ENCODE measurements at places on chromosomes 4 and X. TPM values are rescaled to one million over a fixed set of nuclear protein-coding genes. Genes with fewer than 3 reads are reported as not detected.

DNA sequence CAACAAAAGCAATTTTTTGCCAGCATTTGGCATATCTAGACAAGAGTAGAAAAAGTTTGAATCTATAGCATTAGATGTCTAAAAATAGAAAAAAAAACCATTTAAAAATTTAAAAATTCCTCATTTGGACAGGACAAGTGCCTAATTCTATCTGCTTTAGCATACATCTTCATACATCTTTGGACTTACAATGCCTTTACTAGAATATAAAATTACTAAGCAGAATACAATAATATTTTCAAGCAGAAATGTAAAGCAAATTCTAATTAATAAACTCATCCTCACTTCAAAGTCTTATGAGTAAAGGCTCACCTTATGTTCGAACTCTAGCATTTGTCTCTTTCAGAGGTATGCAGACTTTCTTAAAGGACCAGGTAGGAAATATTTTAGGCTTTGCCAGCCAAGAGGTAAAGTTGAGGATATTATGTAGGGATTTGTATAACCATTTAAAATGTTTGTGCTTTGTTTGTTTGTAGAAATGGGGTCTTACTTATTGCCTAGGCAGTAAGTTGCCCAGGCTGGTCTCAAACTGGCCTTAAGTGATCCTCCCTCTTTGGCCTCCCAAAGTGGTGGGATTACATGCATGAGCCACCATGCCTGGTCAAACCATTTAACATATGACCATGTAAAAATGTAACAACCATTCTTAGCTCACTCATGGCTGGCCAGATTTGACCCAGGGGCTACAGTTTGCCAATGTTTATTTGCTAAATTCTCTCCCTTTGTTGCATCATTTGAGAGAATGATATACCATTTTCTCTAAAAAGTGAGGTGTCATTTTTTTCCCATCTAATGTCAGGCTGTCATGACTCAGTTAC, 29.1 kb downstream of the UGDH start:
- no peak for DNase-seq

Gene NDP
- 4.8 TPM for total RNA-seq

DNA sequence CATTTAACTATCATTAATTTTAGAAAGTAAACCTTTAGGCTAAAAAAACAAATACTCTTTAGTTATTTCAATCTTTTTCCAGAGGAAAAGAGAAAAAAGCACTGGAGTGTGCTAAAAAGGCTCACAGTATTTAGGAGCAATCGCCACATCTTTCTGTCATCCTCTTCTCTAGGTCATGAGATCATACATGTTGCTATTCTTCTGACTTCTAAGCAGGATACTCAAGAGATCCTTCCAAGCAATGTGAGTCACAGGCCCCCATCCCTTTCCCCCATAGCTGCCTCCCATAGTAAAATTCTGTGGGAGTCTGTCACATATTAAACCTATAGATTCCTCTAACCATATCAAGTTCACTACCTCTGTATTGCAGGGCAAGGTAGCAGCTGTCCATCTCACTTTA, 7.7 kb downstream of the EDNRA start:
- no peak for DNase-seq

Gene RRH
- total RNA-seq: not detected

DNA sequence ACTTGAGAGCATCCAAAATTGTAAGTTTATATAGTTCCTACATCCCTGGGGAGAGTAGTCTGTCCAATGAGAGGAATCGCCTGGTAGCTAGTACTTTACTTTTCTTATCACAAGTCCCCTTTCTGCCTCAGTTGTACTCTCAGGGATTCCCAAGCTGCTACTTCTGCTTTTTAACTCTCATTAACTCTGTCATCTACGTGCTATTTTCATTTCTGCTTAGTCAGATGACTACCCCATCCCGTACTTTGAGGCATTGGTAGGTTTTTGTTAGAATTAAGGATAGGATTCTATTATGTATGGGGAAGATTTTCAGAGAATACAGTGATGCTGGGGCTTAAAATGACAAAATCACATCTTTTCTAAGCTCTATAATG, 24.7 kb downstream of the RBPJ start:
- DNase-seq: no peak

Gene NKX3-2
- total RNA-seq: 0.96 TPM

DNA sequence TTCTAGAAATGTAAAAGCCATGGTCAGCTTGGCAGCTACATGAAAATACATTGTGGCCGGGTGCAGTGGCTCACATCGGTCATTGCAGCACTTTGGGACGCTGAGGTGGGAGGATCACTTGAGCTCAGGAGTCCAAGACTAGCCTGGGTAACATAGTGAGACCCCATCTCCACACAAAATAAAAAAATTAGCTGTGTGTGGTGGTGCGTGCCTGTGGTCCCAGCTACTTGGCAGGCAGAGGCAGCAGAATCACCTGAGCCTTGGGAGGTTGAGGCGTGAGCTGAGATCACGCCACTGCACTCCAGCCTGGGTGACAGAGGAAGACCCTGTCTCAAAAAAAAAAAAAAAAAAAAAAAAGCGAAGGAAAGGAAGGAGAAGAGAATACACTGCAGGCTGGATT, 29.0 kb downstream of the RNF212 start:
- no peak for DNase-seq

DNA sequence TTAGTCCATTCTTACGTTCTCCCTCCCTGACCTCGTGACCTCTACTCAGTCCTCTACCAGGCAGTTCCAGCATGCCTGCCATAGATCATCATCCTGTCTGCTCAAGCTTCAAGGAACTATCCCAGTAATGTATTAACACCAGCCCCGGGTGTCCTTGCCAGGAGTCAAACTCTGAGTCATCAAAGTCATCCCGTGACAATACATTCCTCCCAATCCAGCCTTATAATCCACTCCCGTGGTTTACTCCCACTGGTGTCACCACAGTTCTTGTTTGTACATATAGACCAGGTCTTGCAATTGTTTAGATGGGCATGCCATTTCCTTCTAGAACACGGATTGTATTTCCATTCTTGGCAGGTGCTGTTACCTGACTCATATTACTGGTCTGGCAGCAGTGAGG, 68.7 kb upstream of the TAB3 start:
- peak; percentile 27 for DNase-seq

- DNase-seq: no peak
Measured at GRCh38 chr4:81352446-81352835, 119.3 kb downstream of the RASGEF1B start.

DNA sequence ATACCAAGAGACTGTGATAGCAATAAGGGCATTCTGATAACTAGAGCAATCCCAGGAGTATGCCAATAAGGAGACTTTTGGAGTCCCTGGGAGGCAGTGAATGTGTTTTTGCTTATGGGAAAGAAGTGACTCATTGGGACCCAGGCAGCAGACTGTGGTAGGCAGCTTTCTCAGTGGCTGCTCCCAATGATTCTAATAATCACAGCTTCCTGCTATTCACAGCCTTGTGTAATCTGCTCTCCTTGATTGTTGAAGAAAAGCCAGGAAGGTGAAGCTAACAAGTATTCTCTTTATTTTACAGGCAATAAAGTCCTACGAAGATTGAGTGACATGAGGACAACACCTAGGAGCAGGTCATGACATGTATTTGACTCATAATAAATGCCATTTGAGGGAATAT, 70.3 kb upstream of the DDX60 start:
- peak; percentile 46 for DNase-seq

GRCh38 chrX:71636438-71637252, 18.3 kb upstream of the CXCR3 start:
- no peak for DNase-seq

DNA sequence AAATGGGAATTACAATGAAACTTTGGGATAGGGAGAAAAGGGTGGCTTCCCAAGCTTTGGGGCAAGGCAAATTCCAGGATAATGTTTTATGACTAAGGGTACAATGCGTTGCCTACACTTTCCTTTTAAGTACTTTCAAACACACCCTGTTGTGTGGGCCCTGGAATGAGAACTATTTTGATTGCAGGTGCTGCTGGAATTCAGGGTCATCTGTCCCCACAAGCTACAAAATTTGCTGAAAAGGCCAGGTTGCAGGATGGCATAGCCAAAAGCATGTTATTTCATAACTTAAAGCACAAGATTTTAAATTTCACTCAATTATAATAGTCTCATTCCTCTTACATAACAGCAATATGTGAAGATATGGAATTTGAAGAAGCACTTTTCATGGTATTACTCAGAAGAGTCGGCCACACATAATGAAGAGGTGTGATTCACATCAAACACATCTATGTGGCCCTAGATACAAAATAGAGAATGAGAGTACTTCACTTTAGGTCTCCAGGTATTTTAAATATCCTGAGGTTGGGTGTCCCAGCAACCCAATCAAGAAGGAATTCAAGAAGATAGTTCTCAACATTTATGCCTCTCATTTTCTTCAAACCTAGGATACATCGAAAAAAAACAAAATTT, 89.3 kb downstream of the APBB2 start:
- no peak for DNase-seq

Gene DNAAF6
- not detected for total RNA-seq

GRCh38 chrX:45070116-45071007, 130.3 kb downstream of the DIPK2B start:
- DNase-seq: peak; percentile 47

Gene SHROOM2
- total RNA-seq: 27.3 TPM

Measured in RPMI7951 (cell line).